ENCODE measurements at places on chromosomes 13 and 19. TPM values are rescaled to one million over a fixed set of nuclear protein-coding genes. Genes with fewer than 3 reads are reported as not detected.

Gene CNN1
- 276 TPM for total RNA-seq

Gene COL4A1
- 178 TPM for total RNA-seq

Gene SERP2
- total RNA-seq, result 13.8 TPM

Gene NOVA2
- total RNA-seq, result 1.5 TPM

Gene ZNF530
- 0.74 TPM for total RNA-seq

Gene ATP8A2
- 1.5 TPM for total RNA-seq

Gene ZNF296
- 5.6 TPM for total RNA-seq

Gene TDRD3
- 24.6 TPM for total RNA-seq

Gene ZNF430
- 20.4 TPM for total RNA-seq

Gene NOTCH3
- 76.6 TPM for total RNA-seq

Gene REEP6
- 6.1 TPM for total RNA-seq

- peaks cover 10% of the 10 kb centered on the region for H3K4me1 ChIP-seq
- H3K27ac ChIP-seq, result no peak overlapping the region
- no peak overlapping the region for H3K4me3 ChIP-seq
- H3K36me3 ChIP-seq, result no peaks in the 10 kb centered on the region
- no peaks in the 10 kb centered on the region for H3K27me3 ChIP-seq
- no peak for DNase-seq
These were observed 44.6 kb downstream of the ZNF787 start for GRCh38 chr19:56076498-56076897.

DNA sequence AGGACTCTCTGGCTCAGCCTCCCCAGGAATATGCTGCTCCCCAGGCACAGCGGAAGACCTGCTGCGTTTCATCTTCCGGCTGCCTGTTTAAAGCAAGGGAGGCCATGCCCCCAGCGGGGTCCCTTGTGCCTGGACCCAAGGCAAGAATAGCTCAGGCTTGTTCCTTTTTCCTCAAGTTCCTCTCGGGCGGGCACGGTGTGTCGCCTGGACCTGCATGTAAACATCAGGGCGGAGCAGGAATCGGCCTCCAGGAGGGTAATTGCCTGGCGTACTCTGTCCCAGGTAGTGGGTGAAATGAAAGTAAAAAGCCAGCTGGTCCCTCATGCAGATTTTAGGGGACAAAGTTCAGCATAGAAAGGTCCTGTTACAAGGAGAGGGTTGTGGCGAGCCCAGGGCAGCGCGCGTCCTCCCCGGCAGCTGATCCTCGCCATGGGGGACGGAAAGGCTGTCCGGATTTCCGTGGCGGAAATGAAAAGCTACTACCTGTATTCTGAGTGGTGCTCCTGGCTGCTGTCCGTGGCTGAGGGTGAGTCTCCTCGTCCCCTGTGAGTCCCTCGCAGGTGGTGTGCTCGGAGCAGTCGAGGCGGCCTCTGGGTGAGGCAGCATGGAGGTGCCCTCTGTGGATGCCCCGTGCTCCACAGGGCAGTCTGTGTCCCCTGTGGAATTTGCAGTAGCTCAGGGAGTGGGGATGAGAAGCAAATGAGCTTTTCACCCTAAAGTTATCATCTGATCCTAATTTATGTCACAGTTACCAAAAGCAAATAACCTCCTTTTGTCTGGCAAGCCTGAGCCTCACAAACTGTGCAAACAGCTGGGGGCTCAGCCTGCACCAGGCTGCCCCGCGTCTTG is 16.2 kb downstream of the MCF2L start:
- no peaks in the 10 kb centered on the region for H3K36me3 ChIP-seq
- H3K27me3 ChIP-seq, result no peaks in the 10 kb centered on the region
- no peak overlapping the region for H3K27ac ChIP-seq
- H3K4me3 ChIP-seq, result peak overlapping the region; percentile 33
- no peak for DNase-seq

DNA sequence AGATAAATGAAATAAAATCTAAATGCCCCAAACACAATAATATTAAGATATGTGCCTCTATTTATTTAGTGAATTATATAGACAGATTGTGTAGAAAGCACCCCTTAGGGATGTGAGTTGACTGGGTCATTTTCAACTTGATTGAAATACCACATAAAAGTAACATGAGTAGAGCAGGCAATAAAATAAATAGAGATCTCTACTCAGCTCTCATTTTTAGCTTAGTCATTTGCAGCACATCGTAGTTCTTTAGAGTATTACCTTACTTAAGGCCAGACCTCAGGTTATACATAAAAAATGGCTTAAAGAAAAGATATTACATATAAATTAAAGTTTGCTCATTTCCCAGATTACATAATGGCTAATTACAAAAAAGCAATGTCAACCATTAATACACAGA is 1525.6 kb upstream of the PRR20A start:
- no peak overlapping the region for H3K27ac ChIP-seq
- no peak overlapping the region for H3K4me3 ChIP-seq
- DNase-seq, result no peak
- no peaks in the 10 kb centered on the region for H3K36me3 ChIP-seq

- H3K36me3 ChIP-seq, result peaks cover 7% of the 10 kb centered on the region
- H3K4me3 ChIP-seq, result peak overlapping the region; percentile 26
- peak overlapping the region; percentile 66 for H3K27ac ChIP-seq
- DNase-seq, result no peak
- H3K4me1 ChIP-seq, result peaks cover 29% of the 10 kb centered on the region
These were observed 7.3 kb downstream of the RPS16 start for GRCh38 chr19:39428283-39429112.

- H3K27me3 ChIP-seq, result no peaks in the 10 kb centered on the region
- no peaks in the 10 kb centered on the region for H3K36me3 ChIP-seq
- DNase-seq, result peak; percentile 54
- H3K4me3 ChIP-seq, result no peak overlapping the region
These were observed 143.8 kb downstream of the EFNB2 start for GRCh38 chr13:106391681-106392080.

GRCh38 chr13:40666933-40667621 is 636 bp upstream of the FOXO1 start:
- H3K4me1 ChIP-seq, result peaks cover 35% of the 10 kb centered on the region
- no peaks in the 10 kb centered on the region for H3K36me3 ChIP-seq
- H3K27me3 ChIP-seq, result no peaks in the 10 kb centered on the region

GRCh38 chr13:110209950-110210603 is 96.9 kb downstream of the COL4A1 start:
- H3K27ac ChIP-seq, result no peak overlapping the region
- H3K4me1 ChIP-seq, result no peaks in the 10 kb centered on the region
- H3K4me3 ChIP-seq, result no peak overlapping the region
- DNase-seq, result no peak
- no peaks in the 10 kb centered on the region for H3K27me3 ChIP-seq

GRCh38 chr19:2345794-2346663 is 14.0 kb upstream of the TMPRSS9 start:
- no peaks in the 10 kb centered on the region for H3K36me3 ChIP-seq
- no peak overlapping the region for H3K27ac ChIP-seq
- H3K27me3 ChIP-seq, result no peaks in the 10 kb centered on the region
- H3K4me1 ChIP-seq, result no peaks in the 10 kb centered on the region
- no peak for DNase-seq

- H3K27me3 ChIP-seq, result no peaks in the 10 kb centered on the region
- no peak for DNase-seq
- H3K27ac ChIP-seq, result peak overlapping the region; percentile 66
- peak overlapping the region; percentile 61 for H3K4me3 ChIP-seq
- H3K36me3 ChIP-seq, result no peaks in the 10 kb centered on the region
These were observed 42.2 kb upstream of the HNRNPA1L2 start for GRCh38 chr13:52599848-52600603.

DNA sequence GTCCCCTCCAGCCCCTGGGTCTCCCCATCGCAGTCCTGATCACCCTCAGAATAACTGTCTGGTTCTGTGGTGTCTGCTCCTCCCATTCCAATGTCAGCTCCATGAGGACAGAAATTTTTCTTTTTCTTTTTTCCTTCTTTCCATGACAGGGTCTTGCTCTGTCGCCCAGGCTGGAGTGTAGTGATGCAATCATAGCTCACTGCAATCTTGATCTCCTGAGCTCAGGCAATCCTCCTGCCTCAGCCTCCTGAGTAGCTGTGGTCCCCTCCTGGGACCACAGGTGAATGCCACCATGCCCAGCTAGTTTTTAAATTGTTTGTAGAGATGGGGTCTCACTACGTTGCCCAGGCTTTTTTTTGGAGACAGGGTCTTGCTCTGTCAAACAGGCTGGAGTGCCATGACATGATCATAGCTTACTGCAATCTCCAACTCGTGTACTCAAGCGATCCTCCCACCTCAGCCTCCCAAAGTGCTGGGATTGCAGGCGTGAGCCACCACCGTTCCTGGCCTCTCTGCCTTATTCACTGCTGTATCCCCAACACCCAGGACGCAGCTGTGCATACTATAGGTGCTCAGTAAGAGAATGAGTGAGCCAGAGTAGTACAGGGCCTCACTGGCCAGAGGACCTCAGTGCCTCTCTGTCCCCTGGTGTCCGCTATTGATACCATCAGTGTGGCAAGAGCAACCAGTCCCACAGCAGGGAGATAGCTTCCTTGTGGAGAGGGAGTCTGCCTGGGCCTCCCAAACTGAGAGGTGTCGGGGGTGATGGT is 5.2 kb upstream of the DOCK6 start:
- DNase-seq, result no peak
- H3K4me1 ChIP-seq, result peaks cover 32% of the 10 kb centered on the region
- no peak overlapping the region for H3K27ac ChIP-seq
- no peaks in the 10 kb centered on the region for H3K27me3 ChIP-seq
- no peaks in the 10 kb centered on the region for H3K36me3 ChIP-seq
- H3K4me3 ChIP-seq, result no peak overlapping the region

GRCh38 chr19:46607448-46607841 is 6.3 kb downstream of the CALM3 start:
- no peaks in the 10 kb centered on the region for H3K36me3 ChIP-seq
- H3K27ac ChIP-seq, result no peak overlapping the region
- peaks cover 44% of the 10 kb centered on the region for H3K4me1 ChIP-seq
- H3K4me3 ChIP-seq, result no peak overlapping the region

DNA sequence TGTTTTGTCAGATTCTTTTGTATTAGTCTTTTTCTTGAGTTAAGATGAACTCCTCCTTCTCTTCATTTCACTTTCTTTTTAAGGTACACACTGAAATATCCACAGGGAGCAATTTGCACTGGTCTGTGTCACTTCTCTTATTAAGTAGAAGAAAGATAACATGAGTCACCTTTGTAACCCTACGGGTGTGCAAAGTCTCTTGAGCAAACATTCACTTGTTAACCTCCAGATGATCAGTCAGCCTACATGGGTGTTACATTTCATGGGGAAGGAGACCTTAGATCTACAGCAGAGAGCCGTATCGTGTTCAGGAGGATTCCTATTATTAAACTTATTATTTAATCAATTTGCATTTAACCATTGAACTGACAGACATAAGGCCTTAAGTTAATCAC is 5.1 kb downstream of the ZNF507 start:
- no peak for DNase-seq
- H3K4me1 ChIP-seq, result peaks cover 39% of the 10 kb centered on the region
- H3K27ac ChIP-seq, result no peak overlapping the region
- no peaks in the 10 kb centered on the region for H3K36me3 ChIP-seq

Measured in vagina (tissue), 2 donors.